ENCODE measurements at places on chromosomes 1 and 21.

- DNase-seq: no peak
These were observed 4.9 kb downstream of the ADAMTSL4 start for GRCh38 chr1:150554086-150554452.

GRCh38 chr21:43603233-43603626 lies 56.1 kb downstream of the HSF2BP start:
- no peak for DNase-seq

DNA sequence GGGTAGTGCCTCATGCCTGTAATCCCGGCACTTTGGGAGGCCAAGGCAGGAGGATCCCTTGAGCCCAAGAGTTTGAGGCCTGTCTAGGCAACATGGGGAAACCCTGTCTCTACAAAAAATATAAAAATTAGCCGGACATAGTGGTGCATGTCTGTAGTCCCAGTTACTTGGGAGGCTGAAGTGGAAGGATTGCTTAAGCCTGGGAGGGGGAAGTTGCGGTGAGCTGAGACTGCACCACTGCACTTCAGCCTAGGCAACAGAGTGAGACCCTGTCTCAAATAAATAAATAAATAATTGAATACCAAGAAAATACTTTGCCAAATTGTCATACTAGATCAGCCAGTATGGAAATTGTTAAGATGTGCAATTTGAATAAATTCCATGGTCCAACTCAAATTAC lies 5.9 kb upstream of the RBBP5 start:
- no peak for DNase-seq

- DNase-seq: peak; percentile 84
These were observed 103.4 kb upstream of the VAMP3 start for GRCh38 chr1:7667625-7668218.

DNA sequence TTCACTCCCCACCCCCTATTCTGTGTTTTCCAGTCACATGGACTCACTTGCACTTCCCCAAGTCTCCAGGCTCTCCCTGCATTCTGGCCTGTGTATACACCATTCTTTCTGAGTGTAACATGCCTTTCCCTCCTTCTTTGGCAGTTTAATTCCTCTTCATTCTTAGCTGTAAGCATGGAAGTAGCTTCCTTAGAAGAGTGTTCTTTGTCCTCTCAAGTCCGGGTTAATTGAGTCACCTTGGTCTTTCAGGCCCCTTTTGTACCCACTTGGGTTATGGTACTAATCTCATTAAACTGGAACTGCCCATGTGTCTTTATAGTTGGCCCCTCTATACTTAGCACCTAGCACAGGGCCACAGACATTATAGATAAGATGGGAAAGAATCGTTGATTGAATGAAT lies 525.3 kb upstream of the ADGRL4 start:
- no peak for DNase-seq

- no peak for DNase-seq
These were observed 130.9 kb downstream of the FOXD2 start for GRCh38 chr1:47568763-47569162.

GRCh38 chr1:26999440-26999987 lies 6.0 kb downstream of the TRNP1 start:
- DNase-seq: no peak

- DNase-seq: no peak
These were observed 164.9 kb downstream of the CAMTA1 start for GRCh38 chr1:6950001-6950765.

- no peak for DNase-seq
These were observed 38.9 kb downstream of the ALG14 start for GRCh38 chr1:95033843-95034242.

GRCh38 chr1:59354709-59355337 lies 57.9 kb downstream of the FGGY start:
- no peak for DNase-seq

GRCh38 chr1:112557385-112557784 lies 48.6 kb downstream of the WNT2B start:
- DNase-seq: no peak

GRCh38 chr1:150809651-150810050 lies 1.6 kb upstream of the CTSK start:
- no peak for DNase-seq

DNA sequence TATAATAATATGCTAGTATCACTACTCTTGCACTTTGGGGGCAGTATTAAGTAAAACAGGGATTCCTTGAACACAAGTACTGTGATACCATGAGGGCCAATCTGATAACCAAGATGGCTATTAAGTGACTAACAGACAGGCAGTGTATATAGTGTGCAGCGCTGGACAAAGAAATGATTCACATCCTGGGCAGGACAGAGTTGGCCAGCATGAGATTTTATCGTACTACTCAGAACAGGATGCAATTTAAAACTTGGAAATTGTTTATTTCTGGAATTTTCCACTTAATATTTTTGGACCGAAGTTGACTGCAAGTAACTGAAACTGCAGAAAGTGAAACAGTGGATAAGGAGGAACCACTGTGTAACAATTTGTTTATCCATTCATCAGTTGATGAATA lies 74.6 kb downstream of the DNTTIP2 start:
- no peak for DNase-seq

- no peak for DNase-seq
These were observed 479.3 kb upstream of the RUNX1 start for GRCh38 chr21:35528116-35529042.

- DNase-seq: no peak
These were observed 1064.9 kb downstream of the TTLL7 start for GRCh38 chr1:82934074-82934473.

DNA sequence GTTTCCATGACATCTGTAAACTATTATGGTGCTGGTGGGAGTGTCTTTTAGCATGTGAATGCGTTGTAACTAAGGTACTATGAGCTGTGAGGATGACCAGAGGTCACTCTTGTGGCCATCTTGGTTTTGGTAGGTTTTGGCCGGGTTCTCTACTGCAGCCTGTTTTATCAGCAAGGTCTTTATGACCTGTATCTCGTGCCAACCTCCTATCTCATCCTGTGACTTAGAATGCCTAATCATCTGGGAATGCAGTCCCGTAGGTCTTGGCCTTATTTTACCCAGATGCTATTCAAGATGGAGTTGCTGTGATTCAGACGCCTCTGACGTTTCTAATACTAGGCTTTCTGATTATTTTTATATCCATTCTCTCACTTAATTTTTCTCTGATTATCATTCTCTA lies 9.4 kb downstream of the NCAM2 start:
- DNase-seq: no peak

GRCh38 chr1:199273837-199274379 lies 635.1 kb downstream of the PTPRC start:
- DNase-seq: no peak

DNA sequence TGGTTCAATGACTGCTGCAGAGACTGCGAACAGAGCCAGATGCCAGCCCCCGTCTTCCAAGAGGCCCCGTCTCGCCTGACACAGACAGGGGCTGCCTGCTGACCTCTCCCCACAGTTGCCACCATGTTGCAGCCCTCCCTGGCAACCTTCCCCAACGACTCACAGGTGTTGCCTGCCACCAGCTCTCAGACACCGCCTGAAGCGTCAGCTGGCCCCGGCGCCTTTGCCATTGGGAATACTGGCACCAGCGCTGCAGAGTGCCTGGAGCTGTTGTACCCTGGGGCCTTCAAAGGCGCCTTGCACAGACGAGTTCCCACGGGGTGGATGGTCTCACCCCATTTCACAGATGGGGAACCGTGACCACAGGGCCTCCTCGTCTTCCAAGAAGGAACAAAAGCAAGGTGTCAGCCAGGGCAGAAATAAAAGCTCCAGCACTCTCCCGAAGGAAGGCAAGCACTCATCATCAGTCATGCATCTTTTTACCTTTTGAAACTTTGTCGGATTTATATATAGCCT lies 167.0 kb downstream of the ADSS2 start:
- DNase-seq: no peak

DNA sequence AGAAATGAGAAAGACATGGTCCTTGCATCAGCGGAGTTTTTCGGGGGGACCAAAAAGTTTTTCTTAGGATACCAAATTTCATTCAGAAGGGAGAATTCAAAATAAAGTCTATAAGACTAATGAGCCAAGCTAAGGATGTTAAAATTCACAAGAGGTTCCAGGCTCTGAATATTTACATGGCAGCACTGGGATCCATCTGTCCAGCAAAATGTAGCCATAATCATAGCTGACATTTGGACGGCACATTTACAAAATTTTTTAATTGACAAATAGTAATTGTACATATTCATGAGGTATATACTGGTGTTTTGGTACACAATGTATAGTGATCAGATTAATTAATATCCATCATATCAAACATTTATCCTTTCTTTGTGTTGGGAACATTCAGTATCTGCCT lies 107.9 kb downstream of the ZNF648 start:
- no peak for DNase-seq

GRCh38 chr1:58621391-58621790 lies 44.3 kb upstream of the TACSTD2 start:
- no peak for DNase-seq

DNA sequence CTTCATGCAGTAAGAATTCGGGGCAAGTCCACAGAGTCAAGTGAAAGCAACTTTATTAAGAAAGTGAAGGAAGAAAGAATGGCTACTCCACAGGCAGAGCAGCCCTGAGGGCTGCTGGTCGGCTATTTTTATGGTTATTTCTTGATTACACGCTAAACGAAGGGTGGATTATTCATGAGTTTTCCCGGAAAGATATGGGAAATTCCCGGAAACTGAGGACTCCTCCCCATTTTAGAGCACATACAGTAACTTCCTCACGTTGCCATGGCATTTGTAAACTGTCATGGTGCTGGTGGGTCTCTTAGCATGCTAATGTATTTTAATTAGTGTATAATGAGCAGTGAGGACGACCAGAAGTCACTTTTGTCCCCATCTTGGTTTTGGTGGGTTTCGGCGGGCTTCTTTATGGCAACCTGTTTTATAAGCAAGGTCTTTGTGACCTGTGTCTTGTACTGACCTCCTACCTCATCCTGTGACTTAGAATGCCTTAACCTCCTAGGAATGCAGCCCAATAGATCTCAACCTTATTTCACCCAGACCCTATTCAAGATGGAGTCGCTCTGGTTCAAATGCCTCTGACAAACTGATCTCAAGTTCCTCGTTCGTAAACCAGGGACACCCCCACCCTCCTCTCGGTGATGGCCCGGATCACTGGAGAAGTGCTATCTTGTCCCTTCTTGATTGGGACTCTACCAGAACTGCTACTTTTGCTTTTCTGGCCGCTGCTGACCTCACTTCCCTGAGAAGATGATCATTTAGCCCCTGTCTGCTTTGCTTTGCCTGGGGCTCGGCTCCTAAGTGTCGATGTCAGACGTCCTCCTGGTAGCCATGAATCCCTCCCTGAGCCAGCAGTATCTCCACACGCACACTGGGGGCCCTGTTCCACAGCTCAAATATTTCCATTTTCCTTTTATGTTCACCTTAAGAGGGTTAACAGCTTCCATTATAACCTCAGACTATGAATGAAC lies 48.8 kb downstream of the CLSTN1 start:
- DNase-seq: no peak

DNA sequence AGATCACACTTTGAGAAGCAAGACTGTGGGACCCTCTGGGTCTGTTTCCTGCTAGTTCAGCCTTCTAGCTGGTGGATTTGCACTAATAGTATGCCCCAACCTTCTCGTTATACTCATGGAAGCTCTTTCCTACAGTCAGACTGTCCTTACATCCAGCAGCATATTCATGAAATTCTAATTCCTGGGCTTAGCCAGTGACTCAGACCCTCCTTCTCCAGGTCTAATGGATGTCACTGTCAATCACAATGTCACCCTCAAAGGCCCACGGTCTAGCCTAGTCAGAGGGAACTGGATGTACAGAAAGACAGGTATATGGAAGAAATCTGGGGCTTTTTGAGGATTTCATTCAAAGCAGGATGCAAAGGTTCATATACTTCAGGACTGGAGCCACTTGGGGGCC lies 72.4 kb downstream of the KCNJ15 start:
- DNase-seq: no peak

DNA sequence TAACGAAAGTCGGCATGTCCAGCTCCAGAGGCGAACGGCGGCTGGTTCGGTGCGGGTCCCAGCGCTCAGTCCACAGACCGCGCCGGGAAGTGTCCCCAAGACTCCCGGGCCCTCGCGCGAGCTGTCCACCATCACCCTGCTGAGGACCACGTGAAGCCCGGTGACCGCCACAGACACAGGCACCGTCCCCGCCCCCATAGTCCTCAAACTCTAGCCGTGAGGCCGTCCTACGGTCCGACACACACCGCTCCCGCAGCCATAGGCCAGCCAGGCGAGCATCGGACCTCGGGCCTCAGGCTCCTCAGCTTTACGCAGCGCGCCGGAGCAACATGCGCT lies 535 bp downstream of the SETD4 start:
- peak; percentile 41 for DNase-seq

DNA sequence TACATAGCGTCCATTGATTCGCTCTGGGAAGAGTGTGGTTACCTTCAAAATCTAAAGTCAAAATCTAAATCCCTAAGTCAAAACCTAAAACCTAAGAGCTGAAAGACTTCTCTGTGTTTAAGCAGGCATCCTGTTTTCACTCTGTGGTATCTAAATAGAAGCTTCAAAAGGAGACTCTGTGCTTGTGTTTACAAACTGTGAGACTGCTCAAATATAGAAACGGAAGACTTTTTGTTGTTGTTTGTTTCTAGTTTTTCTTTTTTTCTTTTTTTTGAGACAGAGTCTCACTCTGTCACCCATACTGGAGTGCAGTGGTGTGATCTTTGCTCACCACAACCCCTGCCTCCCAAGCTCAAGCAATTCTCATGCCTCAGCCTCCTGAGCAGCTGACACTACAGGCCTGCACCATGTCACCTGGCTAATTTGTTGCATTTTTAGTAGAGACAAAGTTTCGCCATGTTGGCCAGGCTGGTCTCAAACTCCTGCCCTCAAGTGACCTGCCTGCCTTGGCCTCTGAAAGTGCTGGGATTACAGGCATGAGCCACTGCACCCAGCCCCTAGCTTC lies 425.9 kb downstream of the SMYD3 start:
- no peak for DNase-seq

GRCh38 chr1:40646315-40646714 lies 19.2 kb downstream of the RIMS3 start:
- no peak for DNase-seq

DNA sequence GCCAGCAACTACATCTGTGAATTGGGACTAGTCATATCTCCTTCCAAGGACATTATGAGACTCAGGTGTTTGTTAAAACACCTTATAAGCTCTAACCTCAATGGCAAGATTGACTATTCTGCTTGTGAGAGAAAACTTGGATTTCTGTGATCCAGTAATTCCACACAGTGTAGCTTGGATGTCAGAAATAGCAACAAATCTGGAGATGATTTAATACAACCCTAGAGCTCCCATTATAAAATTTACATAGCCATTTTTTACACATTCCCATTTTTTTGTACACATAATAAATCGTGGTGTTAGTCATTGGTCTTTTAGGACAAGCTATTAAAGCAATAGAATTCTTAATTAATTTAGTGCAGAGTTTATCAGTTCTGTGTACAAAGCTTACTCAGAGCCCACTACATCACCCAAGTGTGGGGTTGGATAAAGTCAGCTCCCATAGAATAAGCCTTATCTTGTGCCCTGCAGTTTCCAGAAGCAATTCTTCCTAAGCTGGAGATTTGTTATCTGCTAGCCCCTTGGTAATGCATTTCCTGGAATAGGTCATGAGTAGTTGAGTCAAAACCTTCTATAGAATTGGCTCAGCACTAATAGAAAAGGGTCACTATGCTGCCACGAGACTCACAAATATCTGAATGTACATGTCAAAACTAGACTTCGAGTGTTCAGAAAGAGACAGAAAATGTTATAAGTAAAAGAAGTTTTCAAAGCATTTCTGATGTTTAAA lies 434.0 kb upstream of the RUNX1 start:
- no peak for DNase-seq

Data from NCI-H2081 (cell line).